Calu3 (cell line): ENCODE measurements at places on chromosomes 2 and 18. TPM values are rescaled to one million over a fixed set of nuclear protein-coding genes. Genes with fewer than 3 reads are reported as not detected.

DNA sequence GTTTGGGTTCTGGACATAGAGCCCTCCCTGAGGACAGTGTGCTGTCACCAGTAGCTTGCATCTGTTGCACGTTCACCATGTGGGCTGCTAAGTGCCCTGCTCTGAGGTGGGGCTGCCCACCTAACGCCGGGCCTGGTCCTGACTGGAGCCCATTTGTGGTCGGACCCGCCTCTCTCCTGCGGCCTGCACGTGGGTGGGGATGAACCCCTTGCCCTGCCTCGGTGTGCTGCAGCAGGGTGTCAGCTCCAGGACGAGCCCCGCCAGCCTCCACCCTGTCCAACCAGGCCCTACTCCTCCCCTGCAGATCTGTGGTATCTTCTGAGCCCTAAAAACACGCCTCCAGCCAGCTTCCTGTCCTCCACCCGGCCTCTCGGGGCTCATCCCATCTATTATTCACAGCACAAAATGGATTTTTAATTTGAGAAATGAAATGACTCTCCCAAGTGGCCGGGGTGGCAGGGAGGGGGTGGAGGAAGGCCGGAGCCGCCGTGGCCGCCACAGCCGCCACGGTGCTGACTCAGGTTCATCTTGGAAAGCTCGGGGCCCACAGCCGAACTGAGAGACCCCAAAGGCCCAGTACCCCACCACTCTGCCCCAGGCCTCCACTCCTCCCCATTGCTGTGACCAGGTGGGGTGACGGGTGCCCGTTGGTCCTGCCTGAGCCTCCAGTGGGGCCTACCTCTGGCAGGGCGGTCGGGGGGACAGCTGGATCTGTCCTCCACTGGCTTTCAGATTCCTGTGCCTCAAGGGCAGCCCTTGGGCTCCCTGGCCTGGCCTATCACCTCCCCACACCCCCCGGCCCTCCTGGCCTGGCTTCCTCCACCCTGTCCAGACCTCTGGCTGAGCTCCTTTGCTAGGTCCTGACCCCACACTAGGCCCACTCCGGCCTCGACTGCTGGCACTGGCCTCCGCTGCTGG lies 2.8 kb upstream of the ECEL1 start:
- DNase-seq, result no peak

DNA sequence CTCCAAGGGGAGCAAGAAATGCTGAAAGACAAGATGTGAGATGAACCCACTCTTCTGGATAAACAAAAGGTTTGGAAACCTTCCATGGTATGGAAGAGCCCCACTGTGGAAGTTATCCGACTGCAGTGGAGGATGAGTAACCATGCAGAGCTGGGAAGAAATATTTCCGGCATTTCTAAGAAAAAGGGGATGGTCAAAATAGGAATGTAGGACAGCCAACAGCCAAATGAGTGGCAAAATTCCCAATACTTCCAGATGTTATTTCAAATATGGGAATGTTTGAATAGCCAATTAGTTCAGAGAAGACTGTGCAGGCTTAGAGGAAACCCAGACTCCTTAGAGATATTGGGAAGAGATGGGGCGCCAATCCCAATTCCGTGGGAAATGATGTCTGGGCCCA lies 246.8 kb downstream of the RAD51AP2 start:
- DNase-seq, result no peak

The IL1B gene
- 4.1 and 15.5 TPM in 2 replicates for total RNA-seq

The SAG gene
- not detected in 2 replicates for total RNA-seq

- no peak for DNase-seq
Observed at GRCh38 chr2:152624805-152625204, 92.5 kb downstream of the PRPF40A start.

The VAMP8 gene
- total RNA-seq, result 90.8 and 107 TPM in 2 replicates

GRCh38 chr2:205655779-205656456 lies 26.4 kb upstream of the NRP2 start:
- no peak for DNase-seq

GRCh38 chr2:23746141-23746863 lies 180.6 kb downstream of the ATAD2B start:
- no peak for DNase-seq

DNA sequence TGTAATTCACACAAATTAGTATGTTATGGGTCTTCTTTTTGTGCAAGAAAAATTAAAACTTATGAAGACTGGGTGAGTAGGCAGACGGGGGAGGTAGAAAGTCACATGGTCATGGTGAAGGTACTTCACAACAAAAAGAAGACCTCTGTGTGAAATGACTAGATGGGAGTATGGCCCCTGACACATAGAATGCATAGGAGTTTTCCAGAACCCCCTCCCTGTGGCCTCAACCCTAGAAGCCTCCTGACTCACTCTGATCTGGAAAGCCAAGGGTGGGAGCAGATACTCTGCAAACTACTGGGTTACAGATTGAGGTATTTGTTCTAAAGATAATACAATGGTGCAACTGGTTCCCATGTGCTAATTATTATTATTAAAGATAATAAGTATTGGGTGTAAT lies 23.2 kb downstream of the SATB2 start:
- no peak for DNase-seq

DNA sequence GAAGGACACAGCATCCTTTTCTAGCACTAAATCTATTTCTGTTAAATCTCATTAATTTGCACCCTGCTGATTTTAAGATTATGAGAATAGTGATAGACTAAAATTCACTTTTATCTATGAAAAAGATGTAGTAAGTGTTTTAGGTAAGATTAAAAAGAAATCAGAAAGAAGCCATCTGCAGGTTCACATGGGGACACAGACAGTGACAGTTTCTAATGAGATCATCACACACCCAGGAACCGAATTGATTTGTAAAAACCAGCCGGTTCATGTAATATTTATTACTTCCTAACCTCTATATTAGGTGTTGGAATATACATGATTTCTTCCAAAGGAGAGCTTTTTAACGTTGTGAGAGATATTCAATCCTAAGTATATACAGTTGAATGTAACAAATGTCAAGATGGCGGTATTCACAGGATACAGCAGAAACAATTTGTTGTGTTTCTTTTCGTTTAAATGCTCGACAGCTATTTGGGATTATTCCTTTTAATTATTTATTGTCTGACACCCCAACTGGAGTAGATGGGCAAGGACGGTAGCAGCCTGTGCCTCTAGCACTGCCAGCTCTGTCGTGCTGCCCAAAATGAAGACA lies 223.4 kb downstream of the CCDC102B start:
- no peak for DNase-seq

DNA sequence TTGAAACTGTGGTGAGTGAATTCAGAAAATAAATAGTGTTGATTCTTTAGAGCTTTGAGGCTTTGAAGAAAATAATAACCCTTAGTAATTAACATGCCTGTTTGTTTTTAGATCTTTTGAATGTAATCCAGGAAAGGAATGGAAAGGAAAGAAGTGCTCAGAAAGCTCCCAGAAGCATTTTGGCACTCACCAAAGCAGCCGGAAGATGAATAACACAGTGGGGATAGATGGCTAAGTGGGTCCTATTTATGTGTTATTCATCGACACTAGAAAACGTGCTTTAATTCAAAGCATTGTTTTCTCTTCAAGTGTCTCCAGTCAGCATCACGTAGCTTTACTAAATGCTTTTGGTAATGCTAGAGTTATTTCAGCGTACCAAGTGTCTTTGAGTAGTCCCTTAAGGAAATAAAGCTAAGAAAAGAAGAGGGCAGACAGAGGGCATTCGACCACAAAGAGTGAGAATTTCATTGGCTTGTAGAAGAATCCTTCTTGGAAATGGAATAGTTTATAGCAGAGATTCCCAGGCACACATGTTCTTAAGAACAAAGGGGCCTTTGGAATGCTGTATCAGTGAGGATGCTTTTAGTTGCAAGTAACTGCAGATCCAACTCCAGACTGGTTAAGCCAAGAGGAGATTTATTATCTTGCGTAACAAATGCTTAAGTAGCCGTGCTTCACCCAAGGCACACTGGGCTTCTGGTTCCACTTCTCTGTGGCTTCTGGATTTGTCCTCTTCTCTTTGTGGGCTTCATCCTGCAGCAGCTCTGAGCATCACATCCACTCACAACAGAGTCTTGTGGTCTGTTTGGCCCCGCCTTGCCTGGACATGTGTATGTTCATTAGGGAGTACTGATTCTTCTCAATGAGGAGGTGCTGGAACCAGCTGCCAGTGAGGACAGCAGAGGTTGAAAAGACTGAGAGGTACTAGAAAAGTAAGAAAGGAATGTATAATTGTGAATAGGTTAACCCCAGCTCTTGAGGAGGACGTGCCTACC lies 63.6 kb upstream of the LTBP1 start:
- DNase-seq, result no peak

The CCDC121 gene
- 5.5 and 6.3 TPM in 2 replicates for total RNA-seq

The DSG4 gene
- total RNA-seq, result not detected in 2 replicates

DNA sequence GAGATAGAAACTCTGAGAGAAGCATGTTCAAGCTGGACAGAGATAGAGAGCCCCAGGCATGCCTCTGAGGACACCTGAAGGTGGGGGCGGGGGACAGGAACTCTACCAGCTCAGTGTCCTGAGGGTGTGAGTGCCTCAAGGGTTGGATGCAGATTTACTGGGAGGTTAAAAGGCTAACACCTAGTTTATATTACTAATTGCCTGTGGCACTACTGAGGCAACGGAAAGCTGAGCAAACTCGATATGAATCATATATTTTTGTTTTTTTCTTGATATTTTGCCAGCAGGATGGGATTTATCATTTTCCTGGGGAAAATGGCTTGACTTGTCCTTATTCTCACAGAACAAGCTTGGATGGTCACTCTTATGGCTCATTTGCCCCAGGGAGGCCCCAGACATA lies 319.5 kb downstream of the ALK start:
- no peak for DNase-seq

GRCh38 chr18:65788373-65788772 lies 37.6 kb downstream of the CDH7 start:
- peak; percentile 39 for DNase-seq

DNA sequence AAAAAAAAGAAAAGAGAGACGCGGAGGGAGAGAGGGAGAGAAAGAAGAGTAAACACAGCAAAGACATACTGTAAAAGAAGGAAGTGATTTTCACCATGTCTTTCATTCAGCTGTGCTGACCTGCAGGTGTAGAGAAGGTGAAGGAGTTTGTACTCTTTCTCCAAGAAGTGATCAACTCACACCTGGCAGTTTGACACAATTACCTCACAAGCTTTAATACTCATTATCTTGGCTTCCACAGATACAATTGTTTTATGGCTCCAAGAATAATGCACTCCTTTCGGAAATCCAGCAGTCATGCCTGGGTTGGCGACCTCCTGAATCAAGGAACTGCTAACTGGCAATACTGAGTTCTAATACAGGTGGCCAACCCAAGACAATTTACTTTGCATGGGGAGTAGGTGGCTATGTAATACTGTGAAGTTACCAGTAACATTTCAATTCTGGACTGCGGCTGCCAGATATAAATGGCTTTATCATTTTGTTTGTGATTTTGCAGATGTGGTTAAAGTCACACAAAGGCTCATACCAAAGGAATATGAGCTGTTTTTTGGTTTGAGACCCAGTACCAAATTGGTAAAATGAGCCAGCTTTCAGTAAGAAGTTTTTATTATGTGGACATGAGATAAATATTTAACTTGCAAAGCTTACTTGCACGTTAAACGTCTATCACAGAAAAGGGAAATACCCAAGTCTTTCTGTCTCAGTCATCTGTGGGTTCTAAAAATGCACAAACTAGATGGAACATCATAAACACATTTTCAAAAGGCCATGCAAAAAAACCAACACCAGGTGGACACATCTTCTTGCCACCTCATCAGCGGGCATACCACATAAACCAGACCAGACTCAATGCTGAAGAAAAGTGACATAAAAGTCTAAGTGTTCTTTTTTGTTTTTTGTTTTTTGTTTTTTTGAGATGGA lies 69.3 kb downstream of the NCKAP5 start:
- no peak for DNase-seq

The STAT1 gene
- 172 and 324 TPM in 2 replicates for total RNA-seq

- no peak for DNase-seq
Observed at GRCh38 chr18:78505851-78506461, 473.7 kb upstream of the SALL3 start.

- no peak for DNase-seq
Observed at GRCh38 chr18:44709307-44710126, 28.8 kb downstream of the SETBP1 start.

- DNase-seq, result no peak
Observed at GRCh38 chr2:200930947-200931626, 32.4 kb downstream of the ORC2 start.

GRCh38 chr2:16243411-16243996 lies 303.2 kb downstream of the MYCN start:
- no peak for DNase-seq

DNA sequence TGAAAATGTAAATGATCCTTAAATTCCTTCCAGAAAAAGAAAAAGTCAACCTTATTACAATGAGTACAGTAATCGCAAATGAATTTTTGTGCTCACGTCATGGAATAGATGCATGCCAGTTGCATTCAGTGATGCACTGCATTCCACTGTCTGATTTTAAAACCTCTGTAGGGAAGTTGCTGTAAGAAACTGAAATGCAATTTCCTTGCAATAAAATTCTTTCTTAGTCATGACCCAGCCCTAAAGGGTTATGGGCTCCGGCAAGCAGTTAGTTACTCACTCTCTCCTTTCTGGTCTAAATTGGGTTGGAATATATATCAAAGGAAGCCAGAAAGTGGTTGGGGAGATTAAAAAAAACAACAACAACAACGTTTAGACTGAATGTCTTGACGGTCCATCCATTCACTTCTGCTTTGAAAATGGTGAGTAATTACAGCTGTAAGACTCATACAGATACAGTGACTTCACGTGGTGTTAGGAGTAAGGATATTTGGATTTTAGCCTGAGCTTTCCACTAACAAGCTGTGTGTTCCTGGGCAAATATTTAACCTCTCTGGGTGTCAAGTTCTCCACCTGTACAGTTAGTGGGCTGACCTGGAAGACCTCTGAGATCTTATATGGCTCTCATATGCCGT lies 8.6 kb upstream of the RND3 start:
- no peak for DNase-seq

- no peak for DNase-seq
Observed at GRCh38 chr2:133658020-133658903, 90.0 kb upstream of the NCKAP5 start.

- no peak for DNase-seq
Observed at GRCh38 chr2:72300147-72300684, 152.6 kb upstream of the CYP26B1 start.

The FLACC1 gene
- total RNA-seq, result 1.2 and 1.4 TPM in 2 replicates
